ENCODE measurements at places on chromosomes 1 and 21.

- DNase-seq: no peak
These were observed 8.0 kb downstream of the NR5A2 start for GRCh38 chr1:200035397-200035955.

DNA sequence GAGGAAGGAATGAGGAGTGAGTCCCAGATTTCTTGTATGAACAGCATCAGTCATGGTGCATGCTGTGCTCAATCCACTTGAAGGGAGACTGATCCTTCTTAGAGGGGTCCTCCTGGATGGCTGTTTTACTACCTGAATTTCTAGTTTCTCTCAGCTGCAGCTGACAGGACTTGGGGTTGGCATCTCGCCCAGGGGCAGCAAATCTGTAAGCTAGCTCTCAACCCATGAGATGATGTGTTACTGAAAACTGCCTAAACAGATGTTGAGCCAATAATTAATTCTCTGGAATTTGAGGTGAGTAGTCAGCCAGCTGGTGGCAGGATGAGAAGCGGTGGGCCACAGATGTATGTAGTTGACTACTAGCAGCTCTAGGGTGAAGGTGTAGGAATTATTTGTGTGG lies 19.6 kb downstream of the BACH1 start:
- DNase-seq: no peak

GRCh38 chr21:45234127-45234526 lies 53.6 kb downstream of the POFUT2 start:
- DNase-seq: no peak

GRCh38 chr1:26122988-26123973 lies 11.7 kb downstream of the PDIK1L start:
- no peak for DNase-seq

DNA sequence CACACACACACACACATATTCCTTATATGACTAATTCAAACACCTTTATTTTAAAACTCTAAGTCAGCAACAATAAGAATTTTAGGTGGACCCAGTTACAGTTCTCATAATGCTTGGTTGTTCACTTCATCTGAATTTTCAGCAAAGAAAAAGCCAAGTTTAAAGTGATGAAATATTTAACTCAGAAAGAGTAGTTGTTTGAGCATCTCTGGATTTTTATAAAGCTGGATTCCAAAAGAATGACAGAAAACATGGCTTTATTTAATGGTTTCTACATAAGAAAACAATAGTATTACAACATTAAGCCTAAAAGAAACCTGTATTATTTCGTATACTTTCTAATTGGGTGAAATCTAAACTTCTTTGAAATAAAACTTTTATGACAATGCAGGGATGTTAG lies 54.2 kb upstream of the ADAMTS5 start:
- DNase-seq: no peak

DNA sequence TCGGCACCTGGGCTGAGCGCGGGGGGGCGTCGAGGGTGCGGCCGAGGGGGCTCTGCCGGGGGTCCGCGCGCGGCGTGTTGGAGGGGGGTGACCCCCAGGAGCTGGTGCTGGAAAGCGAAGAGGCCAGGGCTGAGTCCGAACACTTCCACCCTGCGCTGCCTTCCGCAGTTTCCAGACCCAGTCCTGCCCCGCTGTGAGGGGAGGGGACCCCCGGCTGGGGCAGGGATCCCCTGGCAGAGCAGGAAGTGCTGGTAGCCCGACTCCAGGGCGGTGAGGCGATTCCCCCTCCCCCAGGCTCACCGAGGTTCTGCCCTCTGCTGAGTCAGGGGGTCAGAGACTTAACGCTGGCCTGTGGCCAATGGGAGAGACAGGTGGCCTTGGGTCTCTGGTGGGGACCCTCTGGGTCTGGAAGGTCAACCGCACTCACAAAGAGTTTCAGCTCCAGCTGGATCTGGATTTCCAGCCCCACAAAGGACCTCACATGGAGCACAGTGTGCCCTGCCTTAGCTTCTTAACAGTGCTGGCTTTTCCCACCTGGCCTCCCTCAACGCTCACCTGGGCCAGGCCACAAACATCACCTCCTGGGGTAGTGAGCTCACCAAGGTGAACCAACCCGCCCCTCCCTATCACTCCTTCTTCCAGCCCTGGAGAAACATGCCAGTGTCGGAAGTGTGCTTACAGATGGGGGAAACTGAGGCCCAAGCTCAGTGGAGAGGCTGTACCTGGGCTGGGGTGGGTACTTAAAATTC lies 39.8 kb upstream of the SYNC start:
- DNase-seq: no peak

DNA sequence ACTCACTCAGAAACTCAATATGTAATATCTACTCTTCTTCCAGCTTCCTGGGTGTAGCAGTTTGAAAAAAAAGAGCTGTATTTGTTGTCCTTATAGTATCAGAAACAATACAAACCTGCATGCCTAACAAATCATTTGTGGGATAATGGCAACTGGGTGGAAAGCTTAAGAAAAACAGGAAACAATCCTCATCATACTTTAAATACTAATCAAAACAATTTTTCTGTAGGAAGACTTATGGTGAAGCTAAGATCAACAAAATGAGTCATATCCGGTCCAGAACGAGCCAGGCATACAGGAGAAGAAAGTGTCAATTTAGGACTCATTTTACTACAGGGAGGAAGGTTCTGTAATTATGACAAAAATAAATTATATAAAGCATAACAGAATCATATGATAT lies 181.8 kb upstream of the ADGRL4 start:
- DNase-seq: no peak

- DNase-seq: no peak
These were observed 48.9 kb downstream of the HLCS start for GRCh38 chr21:36917471-36918158.

DNA sequence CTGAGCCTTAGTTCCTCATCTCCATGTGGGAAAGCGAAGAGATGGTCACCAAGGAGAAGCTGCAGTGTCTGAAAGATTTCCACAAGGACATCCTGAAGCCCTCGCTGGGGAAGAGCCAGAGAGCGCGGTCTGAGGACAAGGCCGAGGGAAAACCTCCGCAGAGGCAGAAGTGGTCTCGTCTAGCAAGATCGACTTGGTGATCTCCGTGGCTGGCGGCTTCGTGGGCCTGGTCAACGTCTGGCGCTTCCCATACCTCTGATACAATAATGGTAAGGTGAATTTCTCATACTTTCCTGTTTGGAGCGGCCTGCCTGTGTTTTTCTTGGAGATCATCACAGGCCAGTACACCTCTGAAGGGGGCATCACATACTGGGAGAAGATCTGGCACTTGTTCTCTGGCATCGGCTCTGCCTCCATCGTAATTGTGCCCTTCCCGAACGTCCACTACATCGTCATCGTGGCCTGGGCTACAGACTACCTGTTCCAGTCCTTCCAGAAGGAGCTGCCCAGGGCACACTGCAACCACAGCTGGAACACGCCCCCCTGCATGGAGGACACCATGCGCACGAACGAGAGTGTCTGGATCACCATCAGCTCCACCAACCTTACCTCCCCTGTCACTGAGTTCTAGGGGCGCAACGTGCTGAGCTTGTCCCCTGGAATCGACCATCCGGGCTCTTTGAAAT lies 841.1 kb upstream of the TMPRSS15 start:
- DNase-seq: no peak

DNA sequence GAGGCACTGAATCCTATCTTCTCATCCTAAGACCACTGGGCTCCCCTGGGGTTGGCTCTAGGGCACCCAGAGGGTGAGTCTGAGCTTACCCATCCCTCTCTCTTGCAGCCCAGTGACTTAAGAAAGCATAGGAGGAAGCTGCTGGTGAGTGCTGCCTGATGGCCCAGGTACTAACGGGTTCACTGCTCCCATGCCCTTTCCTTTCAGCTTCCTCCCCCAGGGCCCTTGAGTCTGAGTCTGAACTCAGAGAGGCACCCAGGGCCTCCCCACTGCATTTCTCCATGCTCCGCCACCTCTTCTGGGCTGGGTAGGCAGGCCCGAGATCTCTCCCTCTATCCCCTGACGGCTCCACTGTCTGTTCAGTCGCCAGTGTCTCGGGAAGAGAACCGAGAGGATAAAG lies 29.7 kb downstream of the PPFIA4 start:
- DNase-seq: no peak

DNA sequence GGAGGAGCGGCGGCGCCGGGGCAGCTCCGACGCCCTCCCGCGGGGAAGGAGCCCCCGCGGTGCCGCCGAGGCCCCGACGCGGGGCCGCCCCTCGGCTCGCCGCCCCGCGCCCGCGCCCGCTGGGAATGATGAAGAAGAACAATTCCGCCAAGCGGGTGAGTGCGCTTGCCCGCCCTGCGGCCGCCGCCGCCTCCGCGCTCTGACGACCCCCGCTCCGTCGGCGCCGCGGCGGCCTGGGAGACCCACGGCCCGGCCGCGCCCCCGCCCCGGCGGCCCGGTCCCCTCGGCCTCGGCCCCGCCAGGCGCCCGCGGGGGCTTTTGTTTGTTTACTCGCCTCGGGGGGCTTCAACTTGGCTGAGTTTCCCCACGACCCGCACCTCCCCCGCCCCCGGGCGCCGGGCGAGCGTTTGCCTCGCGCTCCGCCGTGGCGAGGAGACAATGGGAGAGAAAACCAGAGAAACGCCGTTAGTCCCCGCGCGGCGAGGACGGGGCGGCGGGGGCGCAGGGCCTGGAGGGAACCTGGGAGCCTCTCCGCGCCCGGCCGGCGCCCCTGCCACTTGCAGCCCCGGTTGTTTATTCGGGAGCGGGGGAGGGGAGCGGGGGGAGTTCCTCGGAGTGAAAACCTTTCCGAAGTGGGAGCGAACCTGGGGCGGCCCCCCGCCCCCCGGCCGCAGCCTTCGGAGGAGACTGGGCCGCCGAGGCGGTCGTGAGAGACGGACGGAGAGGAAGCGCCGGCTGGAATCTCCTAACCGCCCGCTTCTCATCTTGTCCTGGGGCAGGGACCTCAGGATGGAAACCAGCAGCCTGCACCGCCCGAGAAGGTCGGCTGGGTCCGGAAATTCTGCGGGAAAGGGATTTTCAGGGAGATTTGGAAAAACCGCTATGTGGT lies 661 bp downstream of the PLEKHO1 start:
- no peak for DNase-seq

GRCh38 chr1:147243228-147243685 lies 773 bp downstream of the CHD1L start:
- DNase-seq: peak; percentile 26

- DNase-seq: no peak
These were observed 4.9 kb upstream of the MAPKAPK2 start for GRCh38 chr1:206679738-206680211.

DNA sequence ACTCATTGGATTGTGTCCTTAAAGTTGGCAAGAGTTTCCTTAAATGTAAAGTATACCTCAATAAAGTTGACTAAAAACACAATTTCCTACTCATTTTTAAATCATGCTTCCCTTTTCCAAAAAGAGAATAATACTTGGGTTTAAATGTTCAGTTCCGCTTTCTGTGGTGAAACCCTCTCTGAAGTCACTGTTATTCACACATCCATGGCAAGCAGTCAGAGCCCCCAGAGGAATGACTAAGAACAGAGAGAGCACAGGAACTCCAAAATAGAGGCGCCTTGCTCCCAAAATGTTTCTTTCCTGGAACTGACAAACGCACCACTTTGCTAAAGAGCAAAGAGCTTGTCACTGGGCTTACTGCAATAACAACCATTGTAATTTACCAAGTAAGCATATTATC lies 142.5 kb downstream of the TIAM1 start:
- no peak for DNase-seq

DNA sequence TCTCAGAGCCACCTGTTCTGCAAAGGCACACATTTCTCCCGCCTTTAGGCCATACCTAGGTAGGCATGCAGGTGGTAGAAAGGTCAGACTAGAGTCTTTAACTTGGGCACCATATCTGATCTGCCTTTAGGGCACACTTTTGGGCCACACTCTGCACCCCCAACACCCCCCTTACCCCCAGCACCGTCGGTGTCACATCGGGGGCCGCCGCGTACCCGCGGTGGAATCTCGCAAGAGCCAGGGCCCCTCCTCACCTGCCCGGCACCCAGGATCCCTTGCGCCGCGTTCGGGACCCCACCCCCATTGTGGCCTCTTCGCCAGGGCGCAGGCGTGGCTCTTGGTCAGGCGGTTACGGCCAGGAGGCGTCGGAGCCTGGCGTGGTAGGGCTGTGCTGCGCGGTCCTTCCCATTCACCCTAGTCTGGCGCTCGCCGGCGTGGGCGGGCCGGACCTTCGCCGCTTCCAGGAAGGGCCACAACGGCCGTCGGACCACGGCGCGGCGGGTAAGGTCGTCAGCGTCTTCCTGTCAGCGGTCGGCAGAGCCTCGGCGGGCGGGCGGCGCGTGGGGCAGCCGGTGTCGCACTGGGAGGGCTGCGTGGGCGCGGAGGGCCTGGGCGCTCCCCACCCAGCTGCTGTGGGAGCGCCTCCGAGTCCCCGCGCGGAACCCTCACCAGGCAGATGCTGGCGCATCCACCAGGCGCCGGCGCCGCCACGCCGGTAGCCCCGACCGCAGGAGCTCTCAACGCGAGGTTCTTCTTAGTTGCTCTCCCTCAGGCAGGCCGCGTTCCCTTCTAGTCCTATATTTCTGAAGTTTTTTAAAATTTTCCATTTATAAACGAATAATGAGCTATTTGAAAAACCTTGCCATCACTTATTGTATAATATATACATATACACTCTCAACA lies at the start of gene DNAH14:
DNAH14 (plus strand) TSS at position 341 of the 903 bp plus-strand sequence. CDS start 23,028 bp downstream, outside the sequence.
- peak; percentile 63 for DNase-seq

DNA sequence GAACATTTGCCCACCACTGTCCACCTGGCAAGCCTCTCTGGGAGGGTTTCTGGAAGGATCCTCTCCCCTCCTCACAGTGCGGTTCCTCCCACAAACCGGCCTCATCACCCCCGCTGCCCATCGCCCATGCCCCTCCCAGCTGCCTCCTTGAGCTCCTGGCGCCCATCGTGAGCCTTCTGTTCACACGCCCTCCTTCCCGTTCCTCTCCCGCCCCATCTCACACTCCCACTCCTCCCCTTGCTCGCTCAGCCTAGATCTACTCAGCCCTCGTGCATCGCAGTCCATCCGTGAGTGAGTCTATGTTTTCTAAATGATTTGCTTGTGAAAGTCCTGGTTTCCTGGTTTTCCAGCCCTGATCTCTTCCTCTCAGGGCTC lies 119.1 kb upstream of the C1orf174 start:
- DNase-seq: no peak

- no peak for DNase-seq
These were observed 1.0 kb upstream of the PPIE start for GRCh38 chr1:39737546-39738169.

GRCh38 chr1:10415211-10415930 lies 14.9 kb upstream of the CENPS start:
- DNase-seq: no peak

GRCh38 chr1:14741082-14741481 lies 142.6 kb downstream of the KAZN start:
- DNase-seq: no peak
